ENCODE measurements at places on chromosomes 3 and 15.

GRCh38 chr3:127174284-127174683, 18.6 kb upstream of the PRR23E start:
- DNase-seq, result no peak

DNA sequence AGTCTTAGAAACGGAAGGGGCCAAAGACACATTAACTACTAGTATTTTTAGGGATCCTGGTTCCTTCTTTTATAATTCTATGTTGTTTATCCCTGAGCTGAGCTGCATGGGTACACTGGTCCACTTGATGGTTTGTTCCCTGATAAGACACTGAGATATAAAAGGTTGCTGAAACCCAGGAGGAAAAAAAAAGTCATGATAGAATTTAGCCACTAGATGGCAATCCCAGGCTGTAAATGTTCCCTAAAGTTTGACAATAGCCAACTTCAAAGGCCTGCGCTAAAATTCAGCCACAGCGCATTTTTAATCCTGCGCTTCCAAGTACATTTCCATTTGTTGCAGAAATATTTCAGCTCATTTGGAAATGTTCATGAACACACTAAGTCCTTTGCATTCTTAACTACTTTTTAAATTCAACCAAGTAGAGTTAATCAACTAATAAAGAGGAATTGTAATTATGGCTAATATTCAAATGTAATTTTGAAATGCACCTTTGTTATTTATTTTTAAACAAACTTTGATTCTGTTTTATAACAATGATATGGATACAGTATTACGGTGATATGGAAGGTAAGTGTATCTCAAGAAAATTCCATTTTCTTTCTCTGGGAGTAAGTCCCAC, 249.3 kb upstream of the FEZF2 start:
- no peak for DNase-seq

DNA sequence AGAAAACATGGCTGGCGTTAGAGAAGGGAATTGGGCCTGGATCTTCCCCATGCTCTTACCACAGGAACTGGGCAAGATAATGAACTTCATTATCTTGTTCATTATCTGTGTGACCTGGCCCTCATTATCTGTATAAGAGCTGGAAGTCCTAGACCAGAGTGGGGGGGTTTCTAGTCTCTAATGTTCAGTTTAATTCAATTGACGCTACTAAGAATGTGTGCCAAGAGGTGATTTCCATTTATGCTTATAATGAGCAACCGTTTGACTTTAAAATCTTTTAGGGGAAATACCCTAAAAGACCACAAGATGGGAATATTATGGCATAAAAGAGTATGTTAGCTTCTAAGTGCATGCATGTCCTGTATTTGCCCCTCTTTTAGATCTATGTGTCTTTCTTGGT, 59.1 kb upstream of the CSTA start:
- DNase-seq, result no peak

- peak; percentile 15 for DNase-seq
These were observed 152.4 kb downstream of the LEKR1 start for GRCh38 chr3:156978481-156978961.

DNA sequence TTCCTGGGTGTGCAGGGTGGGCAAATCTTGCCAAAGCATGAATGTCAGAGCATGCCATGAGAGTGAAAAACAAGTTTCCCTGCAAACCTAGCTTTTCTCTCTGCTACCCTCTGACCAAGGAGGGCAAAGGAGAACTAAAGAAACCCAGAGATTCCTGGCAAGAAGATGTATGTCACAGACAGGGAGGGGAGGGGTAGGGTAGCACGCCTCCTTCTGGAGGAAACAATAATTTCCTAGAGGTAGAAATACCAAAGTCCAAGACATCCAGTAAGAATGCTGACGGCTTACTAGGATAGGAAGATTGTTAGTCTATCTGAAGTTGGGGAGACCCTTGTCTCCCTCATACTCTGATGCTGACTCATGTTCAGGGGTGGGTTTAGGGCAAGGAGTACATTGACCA, 203.9 kb downstream of the NR1D2 start:
- DNase-seq, result no peak

DNA sequence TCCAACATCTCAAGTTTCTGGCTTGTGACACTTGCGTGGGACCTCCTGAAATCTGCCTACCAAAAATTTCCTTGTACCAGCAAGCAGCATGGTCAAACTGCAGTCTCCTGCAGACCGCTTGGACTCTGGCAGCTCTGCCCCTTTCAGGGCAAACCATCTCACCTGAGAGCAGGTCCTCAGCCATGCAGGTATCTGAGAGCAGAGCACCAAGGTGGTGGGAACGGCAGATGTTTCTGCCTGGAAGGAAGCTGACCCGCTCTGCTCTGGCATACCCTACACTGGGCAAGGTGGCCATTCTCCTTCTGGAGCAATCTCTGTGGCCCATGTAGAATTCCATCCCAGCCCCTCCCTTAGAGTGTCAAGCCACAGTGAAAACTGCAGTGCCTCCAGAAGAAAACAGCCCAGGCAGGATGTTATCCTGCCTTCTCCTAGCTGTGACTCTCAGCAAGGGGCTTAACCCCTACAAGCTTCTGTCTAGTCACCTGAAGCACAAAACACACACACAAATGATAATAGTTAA, 21.6 kb downstream of the MESD start:
- no peak for DNase-seq

DNA sequence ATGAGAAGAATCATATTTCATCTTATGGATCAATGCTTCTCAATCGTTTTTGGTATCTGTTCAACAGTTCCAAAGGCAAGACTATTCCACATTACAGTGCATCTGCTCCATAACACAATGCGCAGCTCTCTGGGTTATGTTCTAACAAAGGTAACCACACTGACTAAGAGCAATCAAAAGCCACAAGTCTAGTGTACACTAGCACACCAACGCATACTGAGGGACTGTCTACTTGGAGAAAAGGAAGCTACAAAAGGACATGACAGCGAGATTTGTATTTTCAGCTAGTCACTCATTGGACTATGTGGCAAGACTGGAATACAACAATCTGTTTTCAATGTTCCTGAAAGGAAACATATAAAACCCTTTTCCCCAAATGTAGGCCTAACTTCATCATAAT, 35.8 kb downstream of the SETD2 start:
- DNase-seq, result no peak

DNA sequence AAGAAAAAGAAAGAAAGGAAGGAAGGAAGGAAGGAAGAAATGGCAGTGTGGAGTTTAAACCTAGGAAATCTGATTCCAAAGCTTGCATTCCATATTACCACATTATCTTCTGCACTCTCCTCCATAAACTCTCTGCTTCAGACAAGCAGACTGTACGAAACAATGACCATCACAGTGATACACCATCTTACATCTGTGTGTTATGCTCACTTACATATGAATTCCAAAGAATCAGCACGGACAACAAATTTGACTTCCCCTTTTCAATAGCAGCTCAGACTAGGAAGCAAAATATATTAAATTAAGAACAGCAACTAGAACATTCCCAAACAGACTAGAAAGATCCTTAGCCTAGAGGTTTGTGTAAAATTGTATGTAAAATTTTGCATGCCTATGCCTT, 18.0 kb upstream of the PPM1L start:
- no peak for DNase-seq

GRCh38 chr3:59968513-59969045, 918.8 kb upstream of the CFAP20DC start:
- DNase-seq, result no peak

DNA sequence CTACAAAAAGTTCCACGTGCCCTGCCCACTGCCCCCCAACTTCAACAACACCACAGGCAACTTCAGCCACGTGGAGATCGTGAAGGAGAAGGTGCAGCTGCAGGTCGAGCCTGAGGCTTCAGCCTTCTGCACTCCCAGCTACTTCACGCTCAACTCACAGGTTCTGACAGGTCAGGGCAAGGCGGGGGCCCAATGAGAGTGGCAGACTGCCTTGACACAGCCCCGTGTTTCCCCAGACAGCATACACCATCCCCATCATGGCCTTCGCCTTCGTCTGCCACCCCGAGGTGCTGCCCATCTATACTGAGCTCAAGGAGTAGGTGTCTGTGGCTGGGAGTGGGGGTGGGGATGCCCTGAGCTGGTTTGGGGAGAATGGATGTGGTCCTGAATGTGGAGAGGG, 12.6 kb downstream of the SLC38A3 start:
- DNase-seq, result no peak

DNA sequence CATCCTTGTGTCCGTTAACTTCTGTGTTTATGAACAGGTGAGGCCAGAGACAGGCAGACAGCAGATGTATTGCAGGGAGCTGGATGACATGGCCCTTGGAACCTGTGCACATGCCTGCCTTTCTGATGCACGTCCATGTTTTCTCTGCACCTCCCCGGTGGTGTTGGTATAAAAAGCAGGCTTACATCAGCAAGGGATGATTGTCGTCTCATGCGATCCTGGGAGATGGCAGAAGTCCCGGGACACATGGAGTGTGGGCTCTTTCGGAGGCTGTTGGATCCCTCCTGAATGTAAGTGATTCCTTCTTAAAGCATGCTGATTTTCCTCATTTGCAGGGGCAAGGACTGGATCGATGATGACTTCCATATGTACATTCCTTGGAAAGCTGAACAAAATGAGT, 134.8 kb downstream of the SNRPN start:
- DNase-seq, result no peak

GRCh38 chr15:46815240-46815639, 902.1 kb upstream of the SEMA6D start:
- DNase-seq, result no peak

DNA sequence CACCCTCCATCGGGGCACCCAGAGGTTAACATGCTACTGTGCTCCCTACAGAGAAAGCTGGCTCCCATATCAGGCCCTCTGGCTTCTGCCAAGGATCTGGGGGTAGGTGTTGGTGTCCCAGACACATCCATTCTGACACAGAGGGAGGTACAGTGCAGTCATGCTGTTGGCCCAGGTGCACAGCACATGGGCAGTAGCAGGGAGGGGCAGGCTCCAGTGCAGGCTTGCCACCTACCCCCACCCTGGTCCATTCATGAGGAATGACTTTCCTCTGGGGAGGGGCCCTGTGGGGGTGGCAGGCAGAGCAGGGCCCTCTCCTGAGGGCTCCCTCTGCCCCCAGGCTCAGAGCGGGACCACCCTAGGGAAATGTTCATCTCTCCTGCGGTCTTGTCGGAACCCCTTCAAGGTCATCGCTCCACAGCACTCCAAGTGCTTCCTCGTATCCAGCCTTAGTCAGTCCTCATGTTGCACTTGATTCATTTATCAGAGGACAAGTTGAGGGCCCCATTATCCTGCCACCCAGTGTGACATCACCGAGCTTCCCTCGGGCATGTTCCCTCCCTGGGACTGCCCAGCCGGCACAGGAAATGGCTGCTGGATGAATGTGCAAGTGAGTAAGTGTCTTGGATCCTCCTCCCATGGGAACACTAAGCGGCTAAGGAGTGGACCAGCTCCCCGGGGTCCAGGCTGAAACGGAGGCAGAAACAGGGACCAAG, 10.0 kb downstream of the DUSP7 start:
- DNase-seq, result no peak

DNA sequence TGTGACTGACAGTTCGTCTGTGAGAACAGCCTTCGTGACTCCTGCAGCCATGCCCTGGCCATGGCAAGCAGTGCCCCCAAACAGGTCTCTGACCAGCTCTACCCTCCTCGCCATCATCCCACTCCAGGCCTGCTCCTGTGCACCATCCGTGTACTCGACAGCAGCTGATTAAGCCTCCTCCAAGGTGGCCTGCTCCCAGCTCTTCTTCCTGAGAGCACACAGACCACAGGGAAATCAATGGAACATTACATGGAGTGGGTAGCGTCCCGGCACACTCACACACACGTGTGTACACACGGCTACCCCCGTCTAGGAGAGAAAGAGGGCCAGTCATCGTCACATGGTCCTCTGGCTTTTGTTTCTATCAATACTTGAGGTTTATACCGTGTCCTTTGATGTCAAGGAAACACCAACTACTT, 21.1 kb downstream of the ANXA2 start:
- no peak for DNase-seq

- no peak for DNase-seq
These were observed 19.4 kb upstream of the PPP4R2 start for GRCh38 chr3:72977060-72977808.

DNA sequence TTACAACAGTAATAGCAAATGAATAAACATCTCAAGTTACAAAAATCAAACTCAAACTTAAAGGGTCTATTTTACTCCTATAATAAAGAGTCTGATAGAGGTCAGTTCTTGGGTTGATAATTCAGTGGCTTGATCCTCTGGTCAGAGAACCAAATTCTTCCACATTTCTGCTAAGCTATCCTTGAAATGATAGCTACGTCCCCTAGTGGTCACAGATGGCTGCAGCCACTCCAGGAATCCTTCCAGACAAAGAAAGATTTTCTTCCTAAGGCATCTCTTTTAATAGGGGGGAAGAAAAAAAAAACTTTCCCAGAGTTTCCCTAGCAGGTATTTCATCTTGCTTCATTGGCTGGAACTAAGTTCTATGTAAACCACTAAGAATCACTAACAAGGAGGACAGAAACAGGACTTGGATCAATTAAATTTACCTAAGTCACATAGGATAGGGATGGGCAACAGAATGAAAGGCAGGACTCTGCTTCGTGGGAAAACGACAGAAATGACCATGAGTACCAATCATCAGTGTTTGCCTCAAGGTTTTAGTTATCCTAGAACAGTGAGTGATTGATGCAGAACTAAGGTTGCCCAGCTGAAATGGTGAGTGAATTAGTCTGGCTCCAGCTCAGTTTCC, 160.7 kb downstream of the STAC start:
- DNase-seq, result no peak

- no peak for DNase-seq
These were observed 19.6 kb upstream of the LRRK1 start for GRCh38 chr15:100899601-100900000.

GRCh38 chr3:74535281-74535680, 79.2 kb downstream of the CNTN3 start:
- no peak for DNase-seq

- DNase-seq, result no peak
These were observed 165.3 kb upstream of the CTNNB1 start for GRCh38 chr3:41033956-41034519.

DNA sequence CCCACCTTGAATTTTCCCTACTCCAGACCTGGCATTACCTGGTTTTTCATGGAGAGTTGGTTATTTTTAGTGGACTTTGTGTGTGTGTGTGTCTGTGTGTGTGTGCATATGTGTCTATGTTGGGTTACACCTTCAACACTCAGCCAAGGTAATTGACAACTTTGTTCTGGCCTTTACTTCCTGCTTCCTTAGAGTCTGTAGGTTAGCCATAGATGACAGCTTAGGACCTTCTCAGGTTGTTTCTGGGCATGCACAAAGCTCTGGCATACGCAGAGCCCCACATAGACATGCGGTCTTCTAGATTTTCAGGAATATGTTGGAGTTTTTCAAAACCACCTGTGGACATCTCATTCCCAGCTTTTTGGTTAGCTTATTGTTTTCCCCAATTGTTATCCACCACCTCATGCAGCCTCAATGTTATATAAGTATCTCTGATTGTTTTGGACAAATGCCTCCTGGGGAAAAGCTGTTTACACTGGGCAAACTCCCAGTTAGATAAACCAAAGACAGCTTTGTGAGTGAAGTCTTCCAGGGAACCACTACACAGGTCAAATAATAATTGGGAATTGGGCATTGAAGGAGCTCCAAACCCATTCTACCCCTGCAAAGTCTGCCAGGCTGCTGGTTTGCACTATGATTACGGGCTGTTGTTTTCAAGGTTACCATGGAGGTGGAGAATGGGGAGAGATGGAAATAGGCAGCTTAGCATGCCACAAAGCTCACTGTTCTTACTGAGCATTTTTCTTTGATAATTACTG, 201.2 kb downstream of the ADAMTSL3 start:
- no peak for DNase-seq
